ENCODE measurements at places on chromosomes 2 and 18.

DNA sequence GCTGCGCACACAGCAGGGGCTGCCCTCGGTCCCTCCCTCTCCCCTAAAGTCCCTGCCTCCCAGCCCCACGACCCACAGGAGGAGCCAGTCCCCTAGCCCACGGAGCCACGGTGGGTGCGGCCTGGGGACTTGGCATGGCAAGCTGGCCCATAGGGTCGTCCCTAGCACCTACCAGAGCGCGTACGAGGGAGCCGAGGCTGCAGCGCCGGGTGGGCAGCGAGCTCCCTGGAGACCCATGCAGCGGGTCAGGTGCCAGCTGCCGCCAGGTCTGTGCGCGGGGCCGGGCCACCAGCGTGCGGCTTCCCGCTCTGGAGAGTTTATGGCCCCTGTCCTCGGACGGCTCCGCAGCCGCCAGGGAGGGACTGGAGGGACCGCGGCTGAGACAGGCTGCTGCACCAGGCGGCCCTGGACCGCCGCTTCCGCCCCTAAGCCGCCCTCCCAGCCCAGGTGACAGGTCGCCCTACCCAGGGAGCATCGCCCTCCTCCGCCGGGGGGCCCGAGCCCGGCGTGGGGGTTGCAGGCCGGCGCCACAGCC lies 273.6 kb downstream of the CCDC74A start:
- DNase-seq, result no peak

DNA sequence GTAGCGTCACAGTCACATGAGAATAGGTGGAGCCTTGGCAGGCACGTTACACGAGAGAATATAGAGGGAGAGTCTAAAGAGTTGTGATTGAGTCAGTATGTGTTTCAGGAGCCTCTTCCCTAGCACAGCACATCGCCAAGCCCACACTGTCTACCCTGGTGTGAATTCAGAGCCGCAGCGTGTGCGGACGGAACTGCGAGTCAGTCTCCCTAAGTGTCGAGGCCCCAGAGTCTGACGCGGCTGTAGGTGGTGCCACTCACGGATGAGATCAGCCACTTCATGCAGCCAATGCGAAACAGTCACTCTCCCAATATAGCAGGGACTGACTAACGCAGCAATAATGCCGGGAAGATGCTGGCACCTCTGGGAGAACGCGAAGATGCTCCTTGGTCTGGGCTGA lies 587.3 kb upstream of the ID2 start:
- DNase-seq, result no peak

DNA sequence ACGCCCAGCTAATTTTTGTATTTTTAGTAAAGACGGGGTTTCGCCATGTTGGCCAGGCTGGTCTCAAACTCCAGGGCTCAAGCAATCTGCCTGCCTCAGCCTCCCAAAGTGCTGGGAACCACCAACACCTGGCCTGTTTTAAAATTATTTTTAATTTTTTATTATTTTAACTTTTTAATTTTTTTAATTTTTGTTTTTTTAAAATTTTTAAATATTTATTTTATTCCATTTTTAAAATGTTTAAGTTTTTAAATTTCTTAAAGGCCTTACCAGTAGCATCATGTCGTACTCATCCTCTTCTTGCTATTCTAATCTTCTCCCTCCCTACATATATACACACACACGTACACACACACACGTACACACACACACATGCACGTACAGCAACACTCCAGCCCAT lies 1.4 kb downstream of the LYG1 start:
- no peak for DNase-seq

DNA sequence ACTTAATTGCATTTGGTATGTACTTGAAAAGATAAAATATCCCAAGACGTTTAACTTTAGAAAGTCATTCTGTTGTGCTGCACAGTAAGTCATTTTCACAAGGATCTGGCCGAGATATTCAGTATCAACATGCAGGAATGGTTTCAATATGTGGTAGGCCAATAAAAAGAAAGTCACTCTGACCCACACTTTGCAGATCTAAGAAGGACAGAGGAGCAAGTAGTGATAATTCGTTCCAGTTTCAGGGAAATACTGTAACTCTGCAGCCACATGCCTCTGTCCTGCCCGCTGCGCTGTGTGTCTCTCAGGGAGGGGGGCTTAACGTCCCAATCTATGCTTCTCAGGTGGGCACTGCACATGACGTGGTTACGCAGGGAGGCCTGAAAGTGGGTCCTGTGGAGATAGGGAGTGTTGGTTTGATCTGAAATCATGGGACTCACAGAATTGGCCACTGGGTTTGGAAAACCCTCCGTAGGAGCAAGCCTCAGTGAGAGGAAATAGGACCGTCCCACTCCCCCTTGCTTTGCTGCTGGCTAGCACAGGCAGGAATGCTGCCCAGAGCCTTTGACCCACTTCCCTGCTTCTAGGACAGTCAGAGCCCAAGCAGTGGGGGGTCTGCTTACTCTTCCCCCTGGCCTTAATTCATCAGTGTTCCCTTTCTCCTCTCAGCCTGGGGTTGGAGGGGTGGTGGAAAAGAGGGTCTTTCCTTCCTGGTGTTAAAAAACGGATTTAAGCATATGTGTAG lies 314.7 kb upstream of the SPRED2 start:
- no peak for DNase-seq

DNA sequence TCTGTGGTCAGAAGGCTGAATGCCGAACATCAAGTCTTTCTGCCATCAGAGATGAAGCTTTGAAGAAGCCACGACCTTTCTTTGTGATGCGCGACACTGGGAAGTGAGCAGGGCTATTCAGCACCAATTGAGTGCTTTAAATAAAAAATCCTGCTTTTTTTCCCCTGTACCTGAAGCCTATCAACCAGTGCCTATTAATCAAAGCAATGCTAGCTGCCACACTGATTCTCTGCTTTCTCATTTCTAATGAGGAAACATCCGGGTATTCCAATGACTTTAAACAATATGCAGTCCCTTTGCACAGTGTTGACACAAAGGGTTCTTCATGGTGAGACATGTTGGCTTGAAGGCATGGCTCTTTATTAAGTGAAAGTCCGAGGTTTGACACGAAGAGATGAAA lies 88.0 kb downstream of the GALR1 start:
- no peak for DNase-seq
